Midbrain (tissue), 1 donor: ENCODE measurements at places on chromosomes 2 and 18.

- no peak for DNase-seq
Measured at GRCh38 chr2:238339395-238339780, 19.1 kb downstream of the TRAF3IP1 start.

DNA sequence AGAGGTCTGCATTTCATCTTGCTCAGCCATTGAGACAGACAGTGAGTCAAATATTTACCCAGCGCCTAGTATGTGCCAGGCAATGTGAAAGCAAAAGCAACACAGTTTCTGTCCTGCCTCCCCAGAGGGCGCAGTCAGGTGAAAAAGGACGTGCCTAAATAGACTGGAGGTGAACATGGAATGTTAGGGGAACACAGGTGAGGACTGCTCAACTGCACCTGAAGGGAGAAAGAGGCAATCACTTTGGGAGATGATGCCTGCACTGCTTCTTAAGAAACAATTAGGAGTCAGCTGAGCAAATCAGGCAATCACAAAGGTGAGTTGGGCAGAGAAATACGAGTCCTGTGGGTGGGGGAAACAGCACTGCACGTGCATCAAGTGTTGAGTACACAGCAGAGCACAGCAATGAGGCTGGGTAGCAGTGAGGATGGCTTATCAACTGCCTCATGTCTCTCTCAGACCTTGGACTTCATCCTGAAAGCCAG is 218.3 kb upstream of the SMAD7 start:
- no peak for DNase-seq

GRCh38 chr2:101112772-101113157 is 38.4 kb downstream of the TBC1D8 start:
- DNase-seq: no peak

- DNase-seq: no peak
Measured at GRCh38 chr2:213187833-213188532, 36.6 kb upstream of the IKZF2 start.

- DNase-seq: peak; percentile 55
Measured at GRCh38 chr2:85797921-85798320, 44.1 kb downstream of the ATOH8 start.
